Heart left ventricle (tissue), 16 donors: ENCODE measurements at places on chromosomes 6 and 20. TPM values are rescaled to one million over a fixed set of nuclear protein-coding genes. Genes with fewer than 3 reads are reported as not detected.

MROH8 gene
- total RNA-seq = 3.5 TPM

GRCh38 chr20:53657279-53657678 is 63.6 kb upstream of the ZNF217 start:
- DNase-seq = no peak

DNA sequence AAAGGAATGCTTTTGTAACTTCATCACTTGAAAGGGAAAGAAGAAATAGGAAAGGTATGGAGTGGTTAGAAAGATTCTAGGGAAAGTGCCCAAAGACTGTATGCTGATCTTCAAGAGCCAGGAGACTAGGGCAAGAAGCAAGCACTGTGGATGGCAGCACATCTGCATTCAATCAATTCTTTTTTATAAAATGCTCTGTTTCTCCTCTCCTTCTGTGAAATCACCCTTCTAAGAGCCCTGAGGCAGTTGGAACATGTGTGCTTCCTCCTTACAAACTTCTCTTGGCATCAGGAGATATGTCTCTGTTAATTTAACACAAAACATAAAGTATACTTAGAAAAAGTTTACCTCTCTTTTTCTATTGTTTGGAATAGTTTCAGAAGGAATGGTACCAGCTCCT is 1162.2 kb upstream of the GJE1 start:
- DNase-seq = no peak

DNA sequence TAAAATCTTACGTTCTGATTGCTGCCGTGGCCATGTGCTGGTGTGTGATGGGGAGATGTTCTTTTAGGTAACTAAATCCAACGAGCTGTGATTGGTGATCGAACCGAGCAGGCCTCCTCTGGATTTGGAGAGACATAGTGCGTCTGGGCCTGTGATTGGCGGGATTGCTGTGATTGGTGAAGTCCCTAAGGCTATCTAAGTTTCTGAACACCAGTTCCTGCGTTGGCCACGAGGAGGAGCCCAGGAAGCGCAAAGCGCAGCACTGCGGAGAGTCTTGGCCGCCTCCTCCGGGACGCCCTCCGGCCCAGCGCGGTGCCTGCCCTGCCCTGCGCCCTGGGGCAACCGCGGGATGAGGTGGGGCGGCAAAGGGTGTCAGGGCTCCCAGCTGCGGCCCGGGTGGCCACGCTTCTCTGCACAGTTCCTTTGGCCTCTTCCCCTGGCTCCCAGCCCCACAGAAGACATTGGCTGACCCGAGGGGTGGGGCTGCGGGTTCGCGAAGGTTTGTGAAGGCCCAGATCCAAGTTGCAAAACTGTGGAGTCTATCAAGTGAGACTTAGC is 33.0 kb downstream of the HNF4A start:
- DNase-seq = peak; percentile 77

DNA sequence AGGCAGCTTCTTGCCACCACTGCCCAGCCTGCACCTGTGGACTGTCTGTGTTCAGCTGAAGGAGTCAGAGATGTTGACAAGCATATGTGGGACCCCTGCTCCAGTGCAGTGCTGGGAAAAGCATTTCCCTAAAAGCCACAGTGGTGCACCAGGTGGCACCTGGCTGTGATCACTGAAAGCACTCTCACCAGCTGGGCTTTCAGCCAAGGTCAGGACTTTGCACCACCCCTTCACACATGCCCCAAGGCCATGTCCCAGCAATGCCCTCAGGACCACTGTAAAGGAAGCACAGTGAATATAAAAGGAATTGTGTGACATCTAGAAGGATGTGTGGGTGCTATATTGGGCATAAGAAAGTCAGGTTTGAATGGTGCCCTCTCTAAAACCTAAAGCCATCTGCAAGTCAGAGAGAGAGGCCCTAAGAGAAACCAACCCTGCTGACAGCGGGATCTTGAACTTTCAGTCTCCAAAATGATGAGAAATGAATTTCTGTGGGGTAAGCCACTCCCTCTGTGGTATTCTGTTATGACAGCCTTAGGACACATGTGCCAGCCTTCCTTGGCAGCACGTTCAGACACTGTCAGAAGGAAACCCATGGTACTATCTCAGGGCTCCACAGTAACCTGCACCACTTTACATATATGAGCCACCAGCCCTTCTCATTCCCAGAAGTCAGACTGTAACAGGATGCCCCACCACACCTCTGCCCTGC is 30.7 kb downstream of the CBLN4 start:
- DNase-seq = no peak

DNA sequence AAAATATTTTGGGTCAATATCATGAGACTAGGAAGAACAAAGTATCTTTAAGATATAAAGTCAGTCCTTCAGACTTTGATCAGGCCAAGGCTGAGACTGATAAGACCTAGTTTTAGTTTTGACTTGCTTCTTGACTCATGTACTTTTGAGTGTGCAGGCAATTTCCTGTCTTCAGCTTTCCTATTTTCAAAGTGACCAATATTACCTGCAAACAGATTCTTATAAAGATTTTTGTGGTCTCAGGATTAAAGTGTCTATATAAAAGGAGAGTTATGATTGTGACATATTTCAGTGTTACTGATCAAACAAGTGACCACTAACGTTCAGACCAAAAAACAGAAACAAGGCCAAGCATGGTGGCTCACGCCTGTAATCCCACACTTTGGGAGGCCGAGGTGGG is 36.0 kb upstream of the AKIRIN2 start:
- DNase-seq = no peak
